ENCODE measurements at places on chromosomes 6 and 20.

- DNase-seq, result peak; percentile 69
Measured at GRCh38 chr20:33209789-33210188, 7.4 kb upstream of the BPIFA3 start.

- no peak for DNase-seq
Measured at GRCh38 chr6:55968926-55969325, 93.5 kb upstream of the BMP5 start.

DNA sequence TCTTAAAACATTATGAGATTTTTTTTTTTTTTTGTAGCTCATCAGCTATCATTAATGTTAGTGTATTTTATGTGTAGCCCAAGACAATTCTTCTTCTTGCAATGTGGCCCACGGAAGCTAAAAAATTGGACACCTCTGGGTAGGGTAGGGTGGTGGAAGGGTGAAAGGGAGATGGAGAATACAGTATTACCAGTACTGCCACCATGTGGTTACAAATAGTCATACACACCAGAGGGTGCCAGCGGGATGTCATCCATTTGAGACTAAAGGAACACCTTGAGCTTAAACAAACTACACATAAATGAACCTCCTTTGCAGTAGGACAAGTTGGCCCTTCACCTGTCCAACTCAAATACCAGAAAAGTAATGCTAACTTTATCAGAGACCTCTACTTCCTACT, 601.9 kb downstream of the HTR1B start:
- peak; percentile 5 for DNase-seq

GRCh38 chr6:36691612-36692011, 6.0 kb upstream of the RAB44 start:
- DNase-seq, result no peak

GRCh38 chr6:52675372-52675771, 4.5 kb downstream of the TMEM14A start:
- no peak for DNase-seq

DNA sequence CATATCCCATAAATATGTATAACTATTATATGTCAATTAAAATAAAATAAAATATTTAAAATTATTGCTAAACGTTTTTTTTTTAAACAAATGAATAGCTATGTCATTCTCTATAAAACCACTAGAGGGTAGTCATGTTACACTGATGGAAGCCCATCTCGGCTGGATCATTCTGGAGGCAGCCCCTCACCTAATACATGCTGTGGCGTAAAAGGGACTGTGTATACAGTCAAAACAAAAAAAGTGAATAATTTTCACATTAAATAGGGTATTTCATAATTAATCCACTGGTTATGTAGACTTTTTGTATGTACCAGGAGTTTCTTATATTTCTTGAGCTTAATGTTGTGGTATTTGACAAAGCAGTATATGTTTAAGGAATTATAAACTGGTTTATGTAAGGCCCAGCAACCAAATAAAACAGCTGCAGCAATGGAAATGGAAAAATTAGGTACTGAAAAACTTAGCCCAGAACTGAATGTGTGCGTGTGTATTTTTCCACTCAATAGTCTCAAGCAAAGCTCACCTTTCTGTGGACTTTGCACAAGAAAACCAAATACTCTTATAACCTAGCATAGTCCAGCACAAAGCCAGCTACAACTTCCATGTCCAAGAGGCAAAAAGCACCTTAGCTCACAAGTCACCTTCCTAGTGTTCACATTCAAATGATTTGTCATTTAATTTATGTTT, 81.7 kb downstream of the COL9A1 start:
- DNase-seq, result no peak

DNA sequence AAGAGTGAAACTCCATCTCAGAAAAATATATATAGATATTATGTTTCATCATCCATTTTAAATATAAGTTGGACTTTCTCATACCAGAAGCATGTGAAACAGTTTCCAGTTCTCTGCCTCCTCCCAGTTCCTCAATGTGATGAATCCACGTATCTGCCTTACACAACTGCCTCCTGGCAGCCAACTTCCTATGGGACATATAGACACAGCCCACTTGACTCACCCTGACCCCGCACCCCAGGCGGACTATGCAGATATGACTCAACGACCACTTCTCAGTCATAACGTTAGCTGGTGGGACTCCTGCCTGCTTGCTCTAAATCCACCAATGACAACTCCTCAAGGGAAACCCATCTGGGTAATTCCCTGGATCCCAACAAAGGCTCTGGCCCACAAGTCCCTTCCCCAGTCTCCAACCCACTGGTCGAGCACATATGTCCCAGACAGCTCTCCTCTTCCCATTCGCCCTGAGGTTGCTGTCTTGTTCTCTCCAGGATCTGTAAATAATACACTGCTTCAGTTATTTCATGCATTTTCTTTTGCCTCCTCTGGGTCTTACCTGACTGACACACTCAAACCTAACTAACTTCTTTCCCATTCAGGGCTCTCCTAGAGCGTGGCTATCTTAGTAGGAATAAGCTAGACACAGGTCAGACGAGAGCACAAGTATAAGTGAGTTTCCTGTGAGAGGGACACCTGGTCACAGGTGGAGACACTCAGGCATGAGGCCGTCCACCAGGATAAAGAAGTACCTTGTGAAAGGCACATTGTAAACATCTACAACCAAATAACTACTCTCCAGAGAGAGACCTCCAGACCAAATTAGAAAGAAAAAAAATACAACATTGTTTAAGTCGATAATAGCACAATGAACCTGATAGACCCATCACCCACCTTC, 548.5 kb downstream of the CD83 start:
- peak; percentile 60 for DNase-seq

GRCh38 chr6:40963019-40963418, 76.0 kb downstream of the UNC5CL start:
- DNase-seq, result no peak

- no peak for DNase-seq
Measured at GRCh38 chr6:113556775-113557174, 300.4 kb upstream of the MARCKS start.

GRCh38 chr6:6725468-6726209, 137.1 kb downstream of the LY86 start:
- no peak for DNase-seq

GRCh38 chr6:73375216-73375615, 5.5 kb upstream of the OOEP start:
- no peak for DNase-seq
